ENCODE measurements at places on chromosomes 4 and X.

GRCh38 chrX:12967711-12968465, 7.0 kb upstream of the TMSB4X start:
- DNase-seq = no peak

- DNase-seq = no peak
Measured at GRCh38 chr4:76035799-76036380, at the start of gene CXCL11. Gene CXCL11, minus strand, starts transcription at chr4:76036070. Its CDS starts 83 bp downstream, at chr4:76035987.

DNA sequence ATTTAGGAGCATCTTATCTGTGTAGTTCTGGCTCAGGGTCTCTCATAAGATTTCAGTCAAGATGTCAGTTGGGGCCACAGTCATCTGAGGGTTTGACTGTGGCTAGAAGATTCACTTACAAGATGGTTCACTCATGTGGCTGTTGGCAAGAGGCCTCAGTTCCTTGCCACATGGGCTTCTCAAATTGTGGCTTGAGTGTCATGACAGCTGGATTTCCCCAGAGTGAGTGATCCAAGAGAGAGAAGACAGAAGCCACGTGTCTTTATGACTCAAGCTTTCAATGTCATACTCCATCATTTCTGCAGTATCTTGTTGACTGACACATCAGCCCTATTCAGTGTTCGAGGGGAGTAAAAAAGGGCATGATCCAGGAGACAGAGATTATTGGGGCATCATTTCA, 131.3 kb upstream of the AP1S2 start:
- no peak for DNase-seq

- no peak for DNase-seq
Measured at GRCh38 chr4:5133201-5133600, 81.9 kb downstream of the STK32B start.

- DNase-seq = no peak
Measured at GRCh38 chr4:95061220-95061619, 303.5 kb downstream of the BMPR1B start.

GRCh38 chr4:30718021-30718542, 2.1 kb upstream of the PCDH7 start:
- no peak for DNase-seq

GRCh38 chr4:655464-656151, 18.5 kb downstream of the ATP5ME start:
- DNase-seq = no peak

DNA sequence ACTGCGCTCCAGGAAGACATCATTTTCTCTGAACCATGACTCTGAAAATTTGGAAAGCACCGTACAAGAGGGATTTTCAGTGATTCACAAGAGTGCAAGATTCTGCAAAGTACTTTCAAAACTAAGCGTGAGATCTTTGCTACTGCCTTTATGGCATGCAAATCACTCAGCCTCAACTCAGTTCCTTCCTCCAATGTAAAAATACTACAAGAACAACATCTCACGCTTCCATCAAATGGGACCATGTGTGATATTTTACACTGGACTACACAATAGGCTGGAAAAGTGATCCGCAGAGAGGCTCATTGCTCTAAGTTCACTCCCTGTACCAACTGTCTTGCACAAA, 674 bp upstream of the IL15 start:
- no peak for DNase-seq

DNA sequence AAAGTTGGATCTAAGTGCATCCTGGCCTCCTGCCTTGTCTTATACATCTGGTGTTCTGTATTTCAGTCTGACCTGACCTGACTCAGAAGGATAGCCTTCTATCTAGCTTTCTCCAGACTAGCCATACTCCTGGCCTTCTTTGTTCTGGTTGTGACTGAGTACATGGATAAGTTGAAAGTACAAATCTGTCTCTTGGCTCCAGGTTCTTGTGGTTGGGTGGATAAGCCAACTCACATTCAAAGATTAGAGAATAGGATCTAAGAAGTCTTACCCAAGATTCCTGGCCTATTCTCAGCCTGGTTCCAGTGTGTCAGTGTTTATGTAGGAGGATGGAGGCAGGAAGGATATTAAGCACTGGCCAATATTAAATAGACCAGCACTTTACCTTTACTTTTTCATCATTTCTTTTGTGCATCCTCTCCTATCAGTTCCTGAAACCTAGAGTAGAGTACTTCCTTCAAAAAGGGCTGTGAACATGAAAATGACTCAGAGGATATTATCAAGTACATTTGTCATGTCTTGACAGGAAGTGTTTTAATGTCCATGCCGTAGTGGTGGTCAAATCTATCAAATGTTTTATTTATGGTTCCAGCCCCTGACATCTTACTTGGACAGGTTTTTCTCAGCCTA, 123.5 kb downstream of the IL15 start:
- DNase-seq = no peak

DNA sequence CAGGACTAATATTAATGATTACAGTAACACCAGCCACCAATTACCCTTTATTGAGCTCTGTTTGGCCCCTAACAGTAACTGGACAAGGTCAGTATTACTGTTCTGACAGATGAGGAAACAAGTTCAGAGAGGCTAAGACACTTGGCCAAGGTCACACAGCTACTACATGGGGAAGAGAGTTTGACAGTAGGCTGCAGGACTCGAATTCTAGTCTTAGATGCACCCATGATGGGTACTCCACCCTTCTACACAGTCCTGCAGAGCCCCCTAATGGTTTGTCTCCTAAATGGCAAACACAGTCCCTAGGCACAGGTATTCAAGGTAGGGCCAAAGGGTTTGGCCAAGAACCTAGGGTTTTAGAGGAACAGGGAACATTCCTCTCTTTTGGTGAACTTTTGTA, 93.9 kb downstream of the NSUN7 start:
- no peak for DNase-seq

DNA sequence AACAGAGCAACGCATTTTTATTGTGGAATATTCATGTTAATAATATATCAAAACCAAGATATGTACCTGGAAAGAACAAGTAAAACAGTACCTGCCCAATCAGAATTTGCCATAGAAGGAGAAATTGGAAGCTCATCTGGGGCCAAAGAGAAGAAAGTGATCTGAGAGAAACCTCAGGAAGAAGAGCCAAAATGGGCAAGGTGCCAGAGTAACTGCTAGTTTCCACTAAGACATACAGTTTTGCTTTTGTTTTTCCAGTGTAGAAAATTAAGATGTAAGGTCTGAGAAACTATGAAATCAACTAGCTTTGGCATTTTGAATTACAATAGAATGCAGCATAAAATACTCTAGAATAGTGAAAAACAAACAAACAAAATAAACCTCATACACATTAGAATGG, 2201.2 kb downstream of the ARAP2 start:
- DNase-seq = no peak

DNA sequence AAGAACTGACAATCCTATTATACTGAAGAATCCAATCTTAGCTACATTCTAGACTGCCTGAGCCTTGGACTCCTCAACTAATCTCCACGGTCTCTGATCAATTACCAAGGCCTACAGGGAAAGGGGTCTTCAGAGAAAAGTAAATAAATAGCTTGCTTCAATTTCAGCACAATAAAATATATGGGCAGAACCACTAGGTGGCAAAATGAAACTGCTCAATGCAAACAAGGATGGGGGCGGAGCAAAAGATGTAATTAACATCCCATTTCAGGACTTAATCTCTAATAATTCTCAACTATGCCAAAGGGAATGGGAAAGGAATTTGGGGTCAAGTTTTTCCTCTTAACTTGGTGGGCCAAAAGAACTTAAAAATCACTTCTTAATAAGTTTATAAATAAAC, 78.4 kb upstream of the MAP3K15 start:
- DNase-seq = no peak

- DNase-seq = no peak
Measured at GRCh38 chr4:127036296-127036695, 596.5 kb upstream of the INTU start.

- DNase-seq = no peak
Measured at GRCh38 chr4:77881460-77882295, 19.0 kb downstream of the MRPL1 start.

DNA sequence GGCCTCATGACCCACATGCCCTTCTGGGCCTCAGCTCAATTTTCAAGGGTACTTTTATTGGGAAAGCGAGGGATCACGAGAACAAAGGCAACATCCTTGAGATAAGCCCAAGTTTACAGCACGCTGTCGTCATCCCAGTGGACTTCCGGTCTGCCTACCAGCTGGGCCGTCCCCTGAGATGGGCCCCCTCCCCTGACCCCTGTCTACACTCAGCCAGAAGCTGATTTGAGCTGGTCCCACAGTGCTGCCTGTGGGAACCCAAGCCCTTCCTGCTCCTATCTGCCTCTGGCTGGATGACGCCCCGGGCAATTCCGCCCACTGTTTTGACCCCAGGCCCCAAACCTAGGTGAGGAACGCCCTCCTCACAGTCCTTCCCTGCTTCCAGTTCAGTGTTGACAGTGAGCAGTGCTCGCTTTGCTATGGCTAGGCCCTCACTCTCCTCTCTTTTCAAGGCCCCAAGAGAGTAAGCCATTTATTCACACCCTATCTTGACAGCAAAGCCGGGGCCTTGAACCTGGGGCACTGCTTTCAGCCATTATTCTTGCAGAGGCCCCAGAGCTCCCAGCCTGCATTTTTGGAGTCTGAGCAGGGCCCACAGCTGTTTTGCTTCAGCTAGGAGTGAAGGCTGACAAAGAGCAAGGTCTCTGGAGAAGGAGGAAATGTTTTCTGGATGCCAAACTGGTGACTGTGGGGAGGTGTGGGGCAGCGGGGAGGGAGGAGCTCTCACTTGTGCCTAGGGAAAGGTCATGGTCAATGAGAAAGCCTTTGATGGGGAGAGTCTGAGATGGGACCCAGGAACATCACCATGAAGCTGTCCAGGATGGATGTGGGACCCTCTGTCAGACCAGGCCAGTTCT, 164.6 kb upstream of the BCOR start:
- no peak for DNase-seq

DNA sequence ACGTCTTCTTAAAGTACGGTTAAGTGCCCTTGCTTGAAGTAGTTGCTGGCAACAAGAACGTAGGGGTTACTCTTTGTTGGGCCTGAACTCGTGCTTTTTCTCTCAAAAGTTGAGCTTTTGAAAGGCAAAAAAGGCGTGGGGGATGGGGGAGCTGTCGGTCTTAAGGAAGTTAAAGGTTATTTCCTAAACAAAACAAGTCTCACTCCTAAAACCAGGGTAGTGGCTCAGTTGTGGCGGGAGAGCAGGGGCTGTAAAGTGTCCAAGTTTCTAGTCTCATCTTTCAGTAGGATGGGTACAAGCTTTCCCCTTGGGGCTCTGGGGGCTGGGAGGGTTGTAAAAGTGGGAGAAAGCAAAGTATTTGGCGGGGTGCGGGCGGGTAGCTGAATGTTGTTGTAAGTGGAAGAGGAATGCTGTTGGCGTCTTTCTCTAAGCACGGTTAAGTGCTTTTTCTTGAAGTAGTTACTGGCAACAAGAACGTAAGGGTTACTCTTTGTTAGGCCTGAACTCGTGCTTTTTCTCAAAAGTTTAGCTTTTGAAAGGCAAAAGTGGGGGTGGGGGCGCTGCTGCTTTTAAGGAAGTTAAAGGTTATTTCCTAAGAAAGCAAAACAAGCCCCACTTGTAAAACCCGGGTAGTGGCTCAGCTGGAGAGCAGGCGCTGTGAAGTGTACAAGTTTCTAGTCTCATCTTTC, 904 bp upstream of the WDR1 start:
- no peak for DNase-seq

GRCh38 chrX:131273011-131273410, 16.1 kb downstream of the IGSF1 start:
- DNase-seq = no peak

- DNase-seq = no peak
Measured at GRCh38 chr4:12651876-12652275, 832.3 kb downstream of the RAB28 start.

DNA sequence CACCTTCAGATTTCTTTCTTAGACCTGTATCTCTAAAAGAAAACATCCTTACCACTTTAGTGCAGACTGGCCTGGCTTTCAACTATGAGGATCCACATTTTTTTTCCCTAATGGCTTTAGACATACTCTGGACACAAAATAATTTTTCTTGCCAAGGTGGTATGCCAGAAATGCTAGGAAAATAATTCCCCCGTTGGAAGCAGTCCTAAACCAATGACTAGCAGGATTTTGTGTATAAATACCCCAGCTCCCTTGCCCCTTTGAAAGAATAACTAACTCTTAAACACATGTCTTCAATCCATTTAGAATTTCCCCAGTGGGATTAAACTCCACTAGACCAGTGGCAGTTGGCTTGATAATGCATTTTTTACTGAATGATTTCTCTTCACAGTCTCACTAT, 500.5 kb upstream of the FTHL17 start:
- DNase-seq = no peak

DNA sequence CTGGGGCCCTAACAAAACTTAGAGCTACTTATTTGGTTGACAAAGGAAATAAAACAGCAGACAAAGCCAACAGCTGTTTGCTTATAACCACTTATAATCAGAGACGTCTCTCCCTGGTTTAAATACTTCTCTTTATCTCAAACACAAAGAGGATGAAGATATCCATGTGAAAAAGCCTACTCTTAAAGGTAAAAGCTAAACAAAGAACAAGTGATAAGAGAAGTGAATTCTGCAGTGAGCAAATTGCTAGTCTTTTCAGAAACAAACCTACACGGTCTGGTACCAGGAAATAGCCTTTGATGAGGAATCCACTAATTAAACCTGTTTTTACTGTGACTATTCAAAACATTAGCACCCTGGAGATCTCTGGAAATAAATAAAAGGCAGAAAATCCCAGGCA, 46.7 kb downstream of the GRIA3 start:
- DNase-seq = no peak

DNA sequence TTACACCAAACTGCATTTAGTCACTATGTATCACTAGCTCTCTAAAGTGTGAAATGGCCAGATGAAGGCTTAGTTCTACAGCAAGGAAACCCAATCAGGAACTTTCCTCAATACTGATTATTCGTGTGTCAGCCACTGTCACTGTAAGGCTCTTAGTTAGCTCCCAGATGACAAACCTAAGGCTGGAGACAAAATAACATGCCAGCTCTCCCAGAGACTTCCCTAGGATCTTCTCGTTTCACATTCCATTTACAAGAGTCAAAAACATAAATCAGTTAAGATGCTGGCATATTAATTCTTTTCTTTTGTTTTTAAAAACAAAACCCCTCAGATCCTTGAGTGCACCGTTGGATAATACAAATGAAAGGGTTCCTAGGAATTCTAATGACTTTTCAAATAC, 88.2 kb upstream of the TFDP3 start:
- no peak for DNase-seq

DNA sequence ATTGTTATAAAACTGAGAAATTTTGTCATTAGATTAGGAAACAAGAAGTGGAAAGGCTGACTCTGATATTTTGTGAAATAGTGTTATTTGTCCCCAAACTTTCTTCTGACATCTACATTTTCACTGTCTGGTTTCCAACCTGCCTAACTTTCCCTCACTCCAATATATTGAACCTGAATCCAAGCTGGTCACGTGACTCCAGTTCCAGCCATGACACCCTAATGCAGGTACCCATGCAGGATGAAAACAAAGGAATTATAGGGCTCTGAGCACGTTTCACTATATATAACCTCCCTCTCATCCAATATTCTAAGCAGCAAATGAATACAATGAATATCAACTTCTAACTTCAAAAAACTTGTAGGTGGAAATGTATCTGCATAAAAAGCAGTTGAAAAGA, 231.6 kb downstream of the TLL1 start:
- no peak for DNase-seq

GRCh38 chrX:19007011-19007410, 23.1 kb upstream of the PHKA2 start:
- no peak for DNase-seq

GRCh38 chr4:102473476-102473875, 27.7 kb upstream of the NFKB1 start:
- no peak for DNase-seq

Measured in stimulated activated CD4-positive, alpha-beta T cell treated with anti-CD3 and anti-CD28 coated beads, TNF-alpha, amount 100 ng/mL, for 1 hour (primary cell).